Upper lobe of left lung (tissue), 6 donors: ENCODE measurements at places on chromosomes 13 and 19.

DNA sequence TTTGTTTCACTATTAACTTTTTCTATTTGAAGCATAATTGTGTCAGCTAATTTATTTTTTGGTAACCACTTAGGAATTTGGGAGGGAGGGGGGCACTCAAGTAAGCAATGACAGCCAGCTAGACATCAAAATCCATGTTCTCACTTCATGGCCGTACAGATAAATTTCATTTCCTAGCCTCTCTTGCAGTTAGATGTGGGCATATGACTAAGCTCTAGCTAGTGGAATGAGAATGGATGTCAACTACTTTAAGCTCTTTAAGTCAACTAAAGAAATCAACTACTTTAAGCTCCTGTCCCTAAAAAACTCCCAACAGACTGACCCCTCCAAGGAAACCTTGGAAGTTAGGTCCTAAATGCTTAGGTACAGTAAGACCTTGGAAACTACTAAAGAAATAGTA lies 92.0 kb downstream of the KCNRG start:
- H3K27ac ChIP-seq, result no peak overlapping the region
- no peaks in the 10 kb centered on the region for H3K27me3 ChIP-seq
- H3K4me3 ChIP-seq, result no peak overlapping the region
- no peaks in the 10 kb centered on the region for H3K36me3 ChIP-seq
- H3K4me1 ChIP-seq, result peaks cover 7% of the 10 kb centered on the region

DNA sequence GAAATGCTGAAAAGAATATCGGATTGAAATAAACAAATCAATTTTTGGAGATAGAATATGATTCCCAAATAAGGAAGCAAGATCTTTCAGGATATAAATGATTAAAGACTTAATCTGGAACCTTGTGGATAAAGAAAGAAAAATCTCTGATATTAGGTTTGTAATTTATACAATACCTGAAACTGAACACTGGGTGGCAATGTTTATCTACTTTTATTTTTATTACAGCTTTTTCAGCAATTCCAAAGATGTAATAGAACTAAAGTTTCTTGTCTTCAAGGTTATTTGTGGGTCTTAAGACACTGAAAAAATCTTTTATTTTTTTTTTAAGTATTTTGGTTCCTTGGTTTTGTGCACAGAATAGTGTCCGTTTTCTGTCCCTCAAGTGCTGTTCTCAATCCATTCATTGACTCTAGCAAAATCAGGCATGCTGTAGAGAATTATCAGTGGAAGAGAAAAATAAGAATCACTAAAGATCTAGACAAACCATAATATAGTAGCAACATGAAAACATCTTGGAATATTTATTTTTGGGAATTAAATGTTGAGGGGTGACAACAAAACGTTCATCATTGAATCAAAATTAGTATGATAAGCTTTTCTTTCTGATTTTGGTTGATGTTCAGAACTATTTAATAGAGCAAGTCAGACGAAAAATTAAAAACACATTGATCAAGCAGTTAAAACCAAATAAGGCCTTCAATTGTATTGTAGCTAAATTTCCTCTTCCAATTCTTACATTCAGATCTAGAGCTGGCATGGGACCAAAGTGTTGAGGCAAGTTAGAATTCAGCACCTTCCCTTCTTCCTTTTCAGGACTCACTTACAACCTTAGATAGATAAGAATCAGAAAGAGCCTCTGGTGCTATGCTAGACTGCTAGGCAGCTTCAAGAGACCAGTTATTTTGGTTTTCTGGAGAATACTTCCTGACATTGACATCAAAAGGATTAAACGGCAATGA lies 704.4 kb upstream of the PCDH20 start:
- no peak for DNase-seq
- no peaks in the 10 kb centered on the region for H3K36me3 ChIP-seq
- no peaks in the 10 kb centered on the region for H3K27me3 ChIP-seq
- no peak overlapping the region for H3K27ac ChIP-seq
- H3K4me3 ChIP-seq, result no peak overlapping the region

- no peak overlapping the region for H3K4me3 ChIP-seq
- H3K4me1 ChIP-seq, result no peaks in the 10 kb centered on the region
- no peaks in the 10 kb centered on the region for H3K27me3 ChIP-seq
- DNase-seq, result no peak
- H3K27ac ChIP-seq, result no peak overlapping the region
Measured at GRCh38 chr19:38145623-38146022, 78.4 kb downstream of the DPF1 start.

DNA sequence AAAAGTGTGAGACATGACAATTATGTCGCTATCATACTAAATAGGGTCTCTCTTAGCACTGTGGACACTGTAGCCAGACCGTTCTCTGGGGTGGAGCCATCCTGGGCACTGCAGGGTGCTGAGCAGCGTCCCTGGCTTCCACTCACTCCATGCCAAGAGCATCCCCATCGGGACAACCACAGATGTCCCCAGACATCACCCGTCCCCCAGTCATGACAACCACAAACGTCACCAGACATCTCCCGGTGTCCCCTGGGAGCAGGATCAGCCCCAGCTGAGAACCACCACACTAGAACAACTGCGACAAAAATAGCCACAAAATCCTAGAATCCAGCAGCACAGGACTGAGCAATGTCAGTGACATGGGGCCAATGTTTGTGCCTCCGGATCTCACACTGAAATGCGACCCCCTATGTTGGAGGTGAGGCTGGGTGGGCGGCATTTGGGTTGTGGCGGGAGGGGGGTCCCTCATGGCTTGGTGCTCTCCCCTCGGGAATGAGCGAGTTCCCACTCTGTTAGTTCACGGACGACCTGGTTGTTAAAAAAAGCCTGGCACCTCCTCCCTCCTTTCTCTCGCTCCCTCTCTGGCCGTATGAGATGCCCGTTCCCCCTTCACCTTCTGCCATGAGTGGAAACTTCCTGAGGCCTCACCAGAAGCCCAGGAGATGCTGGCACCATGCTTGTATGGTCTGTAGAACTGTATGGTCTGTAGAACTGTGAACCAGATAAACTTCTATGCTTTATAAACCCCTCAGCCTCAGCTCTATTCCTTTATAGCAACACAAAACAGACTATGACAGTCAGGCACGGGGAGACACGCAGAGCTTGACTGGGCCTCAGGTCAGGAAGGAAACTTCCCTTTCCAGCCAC lies 93.9 kb downstream of the GADD45B start:
- no peaks in the 10 kb centered on the region for H3K27me3 ChIP-seq
- DNase-seq, result no peak
- H3K36me3 ChIP-seq, result no peaks in the 10 kb centered on the region

GRCh38 chr13:76707360-76707759 lies 178.8 kb downstream of the KCTD12 start:
- no peaks in the 10 kb centered on the region for H3K36me3 ChIP-seq
- H3K4me3 ChIP-seq, result no peak overlapping the region
- DNase-seq, result no peak
- H3K27ac ChIP-seq, result no peak overlapping the region

GRCh38 chr13:99353836-99354235 lies 46.6 kb upstream of the GPR183 start:
- no peak overlapping the region for H3K4me3 ChIP-seq
- peaks cover 24% of the 10 kb centered on the region for H3K4me1 ChIP-seq
- H3K27ac ChIP-seq, result no peak overlapping the region
- peaks cover 6% of the 10 kb centered on the region for H3K36me3 ChIP-seq
- no peak for DNase-seq

DNA sequence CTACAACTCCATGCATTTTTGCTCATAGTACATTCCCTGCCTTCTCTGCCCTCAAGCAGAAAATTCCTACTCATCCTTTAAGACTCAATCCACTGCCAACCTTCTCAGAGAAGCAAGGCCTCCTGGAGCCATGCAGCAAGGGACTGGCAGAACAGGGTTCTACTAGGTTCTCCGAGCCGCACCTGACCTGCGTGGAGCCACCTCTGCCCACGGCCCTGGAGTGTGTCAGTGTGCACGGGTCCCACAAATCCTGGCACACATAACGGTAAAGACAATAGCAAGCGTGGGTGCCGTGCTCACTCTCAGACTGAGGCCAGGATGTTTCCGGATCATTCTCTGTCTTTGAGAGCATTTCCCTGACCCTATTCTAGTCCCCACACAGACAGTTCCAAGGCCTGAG lies 30.0 kb downstream of the SOX1 start:
- H3K36me3 ChIP-seq, result no peaks in the 10 kb centered on the region
- H3K4me1 ChIP-seq, result no peaks in the 10 kb centered on the region

- H3K27ac ChIP-seq, result no peak overlapping the region
- H3K4me1 ChIP-seq, result no peaks in the 10 kb centered on the region
Measured at GRCh38 chr13:75400775-75401174, 81.2 kb downstream of the TBC1D4 start.

DNA sequence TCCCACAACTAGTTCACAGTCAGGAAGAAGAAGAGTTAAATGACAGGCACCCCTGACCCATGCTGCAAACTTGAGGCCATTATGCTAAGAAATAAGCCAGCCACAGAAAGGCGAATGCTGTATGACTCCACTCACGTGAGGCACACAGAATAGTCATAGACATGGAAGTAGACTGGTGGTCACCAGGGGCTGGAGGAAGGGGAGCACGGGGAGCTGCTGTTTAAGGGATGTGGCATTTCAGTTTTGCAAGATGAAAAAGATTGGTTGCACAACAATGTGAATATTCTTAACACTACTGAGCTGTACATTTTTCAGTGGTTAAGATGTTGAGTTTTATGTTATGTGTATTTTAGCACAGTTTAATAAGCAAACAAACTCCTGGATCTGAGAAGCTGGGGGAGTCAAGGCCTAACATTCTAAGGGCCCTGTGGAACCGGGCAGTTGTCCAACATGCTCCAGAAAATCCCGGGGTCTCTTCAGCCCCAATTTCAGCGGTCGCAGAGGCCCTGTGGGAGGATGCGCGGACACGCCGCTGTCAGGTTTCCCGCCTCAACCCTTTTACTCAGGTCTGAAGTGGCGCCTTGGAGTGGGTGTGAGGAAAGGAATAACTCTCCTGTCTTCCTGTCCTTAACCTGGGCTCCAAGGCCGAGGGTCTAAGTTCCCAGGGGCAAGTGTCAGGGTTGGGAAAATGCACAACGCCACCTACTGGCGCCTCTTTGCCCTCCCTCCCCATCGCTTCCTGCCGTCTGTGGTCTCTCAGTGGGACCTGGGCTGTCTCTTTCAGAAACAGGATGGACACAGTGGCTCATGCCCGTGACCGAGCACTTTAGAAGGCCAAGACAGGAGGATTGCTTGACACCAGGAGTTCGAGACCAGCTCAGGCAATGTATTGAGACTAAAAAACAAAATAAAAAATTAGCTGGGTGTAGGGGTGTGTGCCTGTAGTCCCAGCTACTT lies 4.4 kb upstream of the TMEM272 start:
- no peaks in the 10 kb centered on the region for H3K36me3 ChIP-seq
- H3K4me3 ChIP-seq, result no peak overlapping the region
- H3K4me1 ChIP-seq, result peaks cover 3% of the 10 kb centered on the region

DNA sequence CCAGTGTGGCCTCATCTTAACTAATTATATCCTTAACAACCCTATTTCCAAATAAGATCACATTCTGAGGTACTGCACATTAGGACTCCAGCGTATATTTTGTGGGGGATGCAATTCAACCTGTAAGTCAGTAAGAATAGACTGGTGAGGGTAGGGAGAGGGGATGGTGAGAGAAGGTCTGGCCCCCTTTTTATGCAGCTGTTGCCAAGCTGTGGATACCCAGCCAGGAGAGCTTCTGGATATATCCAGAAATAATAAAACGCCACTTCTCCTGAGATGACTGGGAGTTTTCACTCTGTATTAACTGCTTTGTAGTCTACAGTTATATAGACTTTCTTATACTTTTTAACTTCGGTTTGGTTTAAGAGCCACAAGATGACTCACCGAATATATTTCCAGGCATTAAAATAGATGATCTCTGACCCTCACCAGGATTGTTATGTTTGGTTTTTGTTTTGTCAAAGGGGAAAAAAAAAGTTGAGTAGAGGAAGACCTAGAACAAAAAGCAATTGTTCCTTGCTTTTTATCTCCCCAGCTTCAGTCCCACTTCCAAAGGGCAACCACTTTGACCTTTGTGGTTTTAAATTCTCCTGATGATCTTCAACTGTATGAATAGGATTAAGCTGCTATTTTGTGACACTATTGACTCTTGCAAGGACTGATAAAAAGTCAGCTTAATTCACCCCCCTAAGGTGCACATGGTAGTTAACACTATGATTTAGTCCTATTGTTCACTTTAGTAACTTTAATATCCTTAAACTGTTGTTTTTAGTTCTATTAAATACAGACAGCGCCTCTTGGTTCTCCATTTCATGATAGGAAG lies 3.1 kb upstream of the NEK3 start:
- no peak overlapping the region for H3K4me3 ChIP-seq
- DNase-seq, result no peak
- peaks cover 2% of the 10 kb centered on the region for H3K36me3 ChIP-seq
- H3K4me1 ChIP-seq, result peaks cover 39% of the 10 kb centered on the region

- H3K4me1 ChIP-seq, result no peaks in the 10 kb centered on the region
- no peak overlapping the region for H3K4me3 ChIP-seq
- H3K27ac ChIP-seq, result no peak overlapping the region
Measured at GRCh38 chr13:66224663-66225062, 1005.5 kb downstream of the PCDH9 start.

GRCh38 chr13:102729560-102730270 lies 34.9 kb upstream of the METTL21C start:
- H3K4me3 ChIP-seq, result no peak overlapping the region
- H3K4me1 ChIP-seq, result no peaks in the 10 kb centered on the region
- H3K27ac ChIP-seq, result peak overlapping the region; percentile 80
- H3K27me3 ChIP-seq, result no peaks in the 10 kb centered on the region
